ENCODE measurements at places on chromosomes 11 and 22.

GRCh38 chr22:48100685-48101417 is 1338.4 kb downstream of the TBC1D22A start:
- no peak for DNase-seq

DNA sequence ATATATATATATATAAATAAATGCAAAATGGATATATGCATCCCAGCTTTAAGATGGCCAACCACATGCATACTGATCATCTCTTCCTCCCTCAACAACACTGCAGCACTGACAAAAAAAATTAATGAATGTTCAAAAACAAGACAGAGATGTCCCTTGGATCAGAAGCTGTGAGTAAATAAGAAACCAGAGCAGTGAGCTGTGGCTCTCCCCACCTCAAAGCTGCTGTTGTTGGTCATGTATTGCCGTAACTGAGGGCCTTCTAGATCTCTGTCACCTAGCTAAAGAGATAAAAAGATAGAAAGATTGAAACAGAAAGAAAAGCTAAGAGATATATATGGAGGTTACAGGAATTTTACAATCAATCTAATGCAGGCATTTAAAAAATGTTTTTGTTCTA is 15.5 kb upstream of the TMEM135 start:
- DNase-seq = no peak

GRCh38 chr11:6387811-6388599 is 2.3 kb upstream of the SMPD1 start:
- DNase-seq = no peak

DNA sequence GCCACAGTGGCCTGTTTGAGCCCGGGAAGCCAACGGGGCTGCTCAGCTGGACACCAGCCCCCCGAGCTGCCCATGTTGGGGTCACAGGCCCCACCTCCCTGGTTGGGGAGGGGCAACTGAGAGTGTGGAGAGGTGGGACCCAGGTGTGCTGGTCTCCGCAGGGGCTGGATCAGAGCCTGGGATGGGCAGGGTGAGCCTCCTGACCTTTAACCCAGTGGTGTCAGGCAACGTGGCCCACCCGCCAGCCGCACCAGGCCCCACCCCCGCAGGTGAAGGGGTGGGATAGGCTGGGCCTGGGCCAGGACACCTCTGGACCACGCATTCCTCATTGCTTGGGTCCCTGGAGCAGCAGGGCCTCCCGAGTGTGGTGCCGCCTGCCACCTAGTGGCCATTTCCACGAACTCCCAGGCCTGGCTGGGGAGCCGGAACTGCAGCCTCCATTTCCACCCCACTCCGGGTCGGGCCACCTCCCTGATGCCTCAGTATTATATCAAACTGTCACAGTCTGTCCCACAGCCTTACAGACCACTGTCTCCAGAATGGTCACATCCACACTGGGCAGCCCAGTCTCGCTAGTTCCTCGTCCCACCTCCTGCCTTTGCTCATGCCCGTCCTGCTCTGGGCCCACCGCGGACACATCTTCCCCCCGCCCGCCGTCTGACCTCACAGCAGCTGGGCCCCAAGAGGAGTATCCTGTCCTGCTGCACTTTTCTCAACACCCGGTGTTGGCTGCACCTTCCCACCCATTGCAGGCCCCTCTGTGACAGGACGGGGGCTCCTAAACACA is 13.3 kb upstream of the PPP6R3 start:
- peak; percentile 9 for DNase-seq

- DNase-seq = no peak
These were observed 18.7 kb upstream of the PPFIA1 start for GRCh38 chr11:70251659-70252321.

DNA sequence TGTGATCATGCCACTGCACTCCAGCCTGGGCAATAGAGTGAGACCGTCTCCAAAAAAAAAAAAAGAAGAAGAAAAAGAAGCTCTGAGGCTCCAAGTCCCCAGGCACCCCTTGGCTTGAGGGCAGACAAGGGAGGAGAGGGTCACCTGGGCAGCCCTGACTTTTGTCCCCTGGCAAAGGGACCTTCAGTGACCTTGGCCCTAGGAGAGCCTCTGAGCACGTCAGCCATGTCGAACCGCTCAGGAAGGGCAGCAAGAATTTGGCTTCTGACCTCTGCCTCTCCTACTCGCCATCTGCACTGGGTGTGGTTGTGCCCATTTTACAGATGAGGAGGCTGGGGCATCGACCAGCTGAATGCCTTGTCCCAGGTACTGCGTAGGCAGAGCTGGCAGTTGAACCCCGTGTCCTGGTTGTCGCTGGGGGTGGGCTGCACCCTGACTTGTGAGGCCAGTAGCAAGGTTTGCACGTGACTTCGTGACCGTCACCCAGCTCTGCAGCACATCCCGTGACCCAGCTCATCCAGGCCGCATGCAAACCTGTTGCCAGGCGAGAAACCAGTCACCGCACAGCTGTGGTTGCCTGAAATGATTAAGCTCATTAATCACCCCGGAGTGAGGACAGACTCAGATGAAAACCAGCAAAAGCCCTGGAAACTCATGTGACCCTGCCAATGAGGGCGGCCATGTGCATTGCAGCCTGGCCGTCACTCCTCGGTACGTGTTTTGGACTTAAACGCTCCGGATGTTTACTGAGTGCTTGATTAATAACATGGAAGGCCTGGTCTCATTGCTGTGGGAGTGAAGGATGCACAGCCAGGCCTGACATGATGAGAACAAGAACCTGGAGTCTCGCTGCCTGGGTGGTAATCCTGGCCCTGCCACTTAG is 47.7 kb upstream of the PPP6R3 start:
- DNase-seq = no peak

DNA sequence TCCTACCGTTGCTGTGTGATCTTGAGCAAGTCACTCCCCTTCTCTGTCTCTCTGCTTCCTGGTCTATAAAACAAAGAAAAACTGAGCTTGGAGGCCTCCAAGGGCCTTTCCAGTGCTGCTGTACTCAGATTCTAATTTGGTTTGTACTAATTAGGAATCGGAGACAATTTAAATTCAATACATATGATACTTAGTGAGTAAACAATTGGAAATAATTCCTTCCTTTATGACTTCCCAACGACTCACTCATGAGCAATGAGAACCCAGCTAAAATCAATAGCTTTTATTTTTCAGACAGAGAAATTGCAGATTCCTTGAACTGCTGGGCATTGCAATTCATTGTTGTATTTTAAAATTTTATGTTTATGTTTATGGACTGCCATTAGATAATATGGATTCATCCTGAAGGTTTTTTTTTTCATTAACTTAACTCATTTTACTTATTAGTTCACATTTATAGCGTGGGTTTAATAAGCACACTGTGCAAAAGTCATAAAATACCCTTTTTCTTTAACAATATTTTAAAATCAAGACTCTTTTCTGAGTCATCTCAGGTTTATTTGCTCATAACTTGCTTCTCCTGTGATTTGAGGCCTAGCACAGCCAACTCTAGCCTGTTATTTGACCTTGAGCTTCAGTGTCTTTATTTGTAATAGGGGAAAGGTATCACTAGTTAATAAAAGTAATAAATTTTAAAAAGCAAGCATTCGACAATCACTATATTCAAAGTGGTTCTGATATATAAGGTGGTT is 95.8 kb downstream of the TP53I11 start:
- no peak for DNase-seq

DNA sequence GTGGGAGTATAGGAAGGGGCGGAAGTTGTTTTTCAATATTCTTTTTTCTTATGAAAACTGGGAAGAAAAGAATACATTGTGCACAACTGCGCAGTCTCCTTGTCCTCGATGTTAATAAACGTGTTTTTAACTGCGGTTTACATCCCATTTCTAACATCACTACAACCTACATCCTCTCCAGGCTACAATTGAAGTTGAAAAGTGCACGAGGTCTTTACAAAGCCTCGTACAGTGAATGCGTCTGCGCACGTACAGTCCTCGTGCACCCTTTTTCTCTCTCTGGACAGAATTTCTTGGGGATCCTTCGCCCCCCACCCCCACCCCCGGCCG is 102.4 kb downstream of the WT1 start:
- no peak for DNase-seq

- no peak for DNase-seq
These were observed 449.3 kb downstream of the OPCML start for GRCh38 chr11:133082841-133083488.

- DNase-seq = no peak
These were observed 636.2 kb upstream of the CCDC90B start for GRCh38 chr11:83922318-83922717.

DNA sequence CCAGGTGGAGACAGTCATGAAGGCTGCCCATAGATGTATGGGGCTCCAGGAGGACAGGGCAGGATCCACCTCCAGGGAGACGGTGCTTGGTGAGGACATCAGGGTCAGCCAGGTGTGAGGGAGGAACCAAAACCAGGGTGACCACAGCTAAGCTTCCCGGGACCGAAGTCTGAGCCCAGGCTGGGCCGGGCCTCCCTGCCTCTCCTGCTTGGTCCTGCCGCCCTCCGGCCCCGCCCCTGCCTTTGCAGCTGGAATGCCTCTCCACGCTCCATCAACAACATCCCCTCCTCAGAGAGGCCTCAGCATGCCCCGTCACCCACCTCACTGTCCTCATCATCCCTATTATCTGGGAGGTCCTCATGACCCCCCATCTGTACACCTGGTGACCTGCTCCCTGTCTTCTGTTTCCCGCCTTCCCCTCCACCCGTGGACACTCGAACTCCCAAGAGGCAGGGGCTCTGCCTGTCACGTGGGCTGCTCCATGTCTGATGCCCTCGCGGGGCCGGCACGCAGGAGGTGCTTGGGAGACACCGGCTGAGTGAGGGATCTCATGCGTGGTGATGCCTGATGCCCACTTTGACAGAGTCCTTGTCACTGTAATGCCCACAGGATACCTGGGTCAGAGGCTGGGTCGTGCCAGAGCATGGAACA is 59.4 kb downstream of the RTL6 start:
- no peak for DNase-seq

DNA sequence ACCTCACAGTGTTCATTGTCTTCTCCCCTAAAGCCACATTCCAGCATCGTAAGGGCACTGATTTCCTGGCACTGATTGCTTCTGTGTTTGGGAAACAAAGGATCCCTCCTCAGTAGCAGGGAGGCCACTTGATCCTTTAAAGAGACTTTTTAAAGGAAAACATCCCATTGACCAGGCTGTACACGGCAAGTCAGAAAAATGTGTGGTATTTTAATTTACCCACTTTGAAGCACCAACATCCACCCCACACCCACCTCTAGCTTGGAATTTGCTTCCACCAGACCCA is 364.9 kb downstream of the SHANK2 start:
- no peak for DNase-seq

DNA sequence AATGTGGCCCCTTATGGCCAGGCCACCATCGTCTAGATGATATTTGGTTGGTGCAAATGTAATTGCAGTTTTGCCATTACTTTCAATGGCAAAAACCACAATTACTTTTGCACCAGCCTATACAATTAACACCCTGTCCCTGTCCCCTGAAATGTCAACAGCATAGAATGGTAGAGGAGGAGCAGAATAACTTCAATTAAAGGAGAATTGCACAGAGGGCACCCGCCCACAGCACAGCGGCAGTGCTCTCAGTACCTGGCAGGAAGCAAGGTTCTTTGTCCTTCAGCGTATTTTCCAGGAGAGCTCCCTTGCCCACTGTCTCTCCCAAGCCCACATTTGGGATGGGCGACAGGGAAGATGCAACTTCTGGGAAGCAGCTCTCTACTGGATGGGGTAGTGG is 115.3 kb downstream of the TRIM29 start:
- no peak for DNase-seq

GRCh38 chr11:9535189-9535781 is 38.2 kb upstream of the WEE1 start:
- no peak for DNase-seq

DNA sequence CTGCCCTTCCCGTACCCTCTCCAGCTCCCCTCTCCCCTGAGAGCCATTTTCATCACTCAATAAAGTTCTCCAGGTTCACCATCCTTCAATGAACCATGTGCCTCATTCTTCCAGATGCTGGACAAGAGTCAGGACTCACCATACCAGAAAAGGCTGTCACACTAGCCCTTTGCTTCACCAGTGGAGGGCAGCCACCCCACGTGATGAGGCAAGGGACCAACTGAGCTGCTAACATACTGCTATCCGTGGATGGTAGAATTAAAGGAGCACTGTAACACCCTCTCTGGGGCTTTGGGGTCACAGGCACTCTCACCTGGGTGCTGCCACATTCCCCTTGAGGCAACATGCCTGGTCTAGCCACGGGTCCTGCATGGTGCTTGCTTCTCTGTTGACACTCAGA is 13.1 kb upstream of the OR5I1 start:
- no peak for DNase-seq

DNA sequence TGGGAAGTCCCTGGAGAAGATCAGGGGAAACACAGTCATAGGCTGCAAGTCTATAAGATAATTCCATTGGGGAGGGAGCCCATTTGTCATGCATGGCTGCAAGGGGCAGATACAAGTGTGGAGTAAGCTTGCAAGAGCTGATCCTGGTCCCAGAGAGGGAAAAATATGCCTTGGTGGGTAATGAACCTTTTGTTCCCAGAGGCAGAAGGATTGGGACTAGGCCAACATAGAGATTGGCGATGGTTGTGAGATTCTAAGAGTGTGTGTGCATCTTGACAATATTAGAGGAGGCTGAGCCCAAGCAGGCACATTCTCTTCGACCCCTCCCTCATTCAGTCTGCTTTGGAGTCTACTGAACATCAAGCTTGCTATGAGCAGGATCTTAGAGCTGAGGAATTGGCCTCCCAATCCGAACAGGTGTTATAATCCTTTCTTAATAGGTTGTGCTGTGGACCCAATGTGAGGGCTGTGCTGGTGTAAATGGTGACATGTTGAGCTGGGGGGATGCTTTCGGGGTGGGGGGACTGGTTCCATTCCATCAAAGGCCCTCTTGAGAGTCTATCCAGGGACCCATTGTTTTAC is 18.4 kb downstream of the MIAT start:
- no peak for DNase-seq

GRCh38 chr22:36822581-36822980 is 5.7 kb upstream of the PVALB start:
- no peak for DNase-seq

DNA sequence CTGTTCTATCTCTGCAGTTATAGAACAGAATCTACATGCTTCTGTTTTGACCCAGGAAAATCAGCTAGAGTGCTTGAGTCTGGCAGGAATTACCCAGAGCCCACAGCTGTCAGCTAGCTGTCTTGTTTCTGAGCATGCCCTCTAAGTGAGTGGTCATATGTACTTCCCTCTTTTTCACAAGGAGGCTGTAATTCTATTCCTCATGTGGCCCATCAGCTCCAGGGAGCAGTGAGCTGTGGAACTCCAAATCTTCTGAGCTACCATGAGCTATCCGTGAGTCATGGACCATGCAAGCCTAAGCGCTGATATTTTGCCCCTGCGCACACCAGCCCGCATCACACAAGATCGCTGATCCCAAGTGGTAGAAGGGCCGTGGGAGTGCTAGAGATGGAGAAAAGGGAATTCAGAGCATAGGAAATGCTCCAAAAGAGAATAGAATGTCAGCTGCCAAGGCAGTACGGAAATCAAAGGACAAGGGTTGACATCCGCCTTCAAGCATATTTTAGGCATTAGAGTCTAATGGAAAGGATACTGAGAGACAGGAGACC is 5.4 kb downstream of the FJX1 start:
- no peak for DNase-seq

DNA sequence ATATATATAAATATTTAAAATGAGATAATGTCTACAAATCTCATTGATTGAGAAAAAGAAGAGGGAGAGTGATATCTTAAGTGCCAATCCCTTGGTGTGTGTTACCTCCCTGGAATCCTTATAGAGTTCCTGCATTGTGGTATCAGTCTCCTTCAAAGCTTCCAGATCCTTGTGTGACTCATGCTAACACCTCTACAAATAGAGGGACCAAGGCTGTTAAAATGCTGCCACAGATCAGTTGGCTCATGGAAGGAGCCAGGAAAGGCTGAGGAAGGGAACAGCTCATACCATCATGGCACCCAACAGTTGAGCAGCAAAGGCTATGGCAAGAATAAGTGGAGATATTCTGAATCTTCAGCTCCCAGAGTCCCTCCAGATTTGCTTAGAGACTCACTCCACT is 163.6 kb upstream of the ISX start:
- no peak for DNase-seq

Measured in cerebellar nuclear complex (tissue), 1 donor.